ENCODE measurements at places on chromosomes 2 and 18. TPM values are rescaled to one million over a fixed set of nuclear protein-coding genes. Genes with fewer than 3 reads are reported as not detected.

The ALK gene
- total RNA-seq, result 0.19 TPM

The ANKRD30B gene
- not detected for total RNA-seq

The SCYGR5 gene
- total RNA-seq, result not detected

The CABYR gene
- 1.4 TPM for total RNA-seq

The GCKR gene
- total RNA-seq, result not detected

The IWS1 gene
- 47.6 TPM for total RNA-seq

The SRD5A2 gene
- 0.28 TPM for total RNA-seq

The UGT1A4 gene
- total RNA-seq, result 0.09 TPM

The DHRS9 gene
- 0.85 TPM for total RNA-seq

DNA sequence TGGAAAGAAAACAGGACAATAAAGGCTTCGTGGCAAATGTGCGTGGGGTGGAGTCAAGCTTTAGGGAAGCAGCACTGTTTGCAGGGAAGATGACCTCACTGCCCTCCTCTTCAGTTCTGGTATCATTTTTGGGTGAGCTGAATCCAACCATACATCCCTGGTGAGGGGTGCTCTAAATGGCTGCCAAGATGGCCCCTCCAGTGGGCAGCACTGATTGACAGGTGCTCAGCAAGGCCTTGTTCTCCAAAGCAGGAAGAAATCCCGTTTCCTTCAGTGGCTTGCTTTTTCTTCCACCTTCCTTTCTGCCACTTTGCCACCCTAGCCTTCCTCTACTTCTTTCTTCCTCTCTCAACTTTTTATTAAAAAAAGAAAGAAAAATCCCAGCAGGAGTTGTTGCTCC lies 132.8 kb upstream of the SP5 start:
- H3K4me1 ChIP-seq, result no peaks in the 10 kb centered on the region
- no peaks in the 10 kb centered on the region for H3K36me3 ChIP-seq
- DNase-seq, result no peak
- no peaks in the 10 kb centered on the region for H3K27me3 ChIP-seq
- H3K4me3 ChIP-seq, result no peak overlapping the region

DNA sequence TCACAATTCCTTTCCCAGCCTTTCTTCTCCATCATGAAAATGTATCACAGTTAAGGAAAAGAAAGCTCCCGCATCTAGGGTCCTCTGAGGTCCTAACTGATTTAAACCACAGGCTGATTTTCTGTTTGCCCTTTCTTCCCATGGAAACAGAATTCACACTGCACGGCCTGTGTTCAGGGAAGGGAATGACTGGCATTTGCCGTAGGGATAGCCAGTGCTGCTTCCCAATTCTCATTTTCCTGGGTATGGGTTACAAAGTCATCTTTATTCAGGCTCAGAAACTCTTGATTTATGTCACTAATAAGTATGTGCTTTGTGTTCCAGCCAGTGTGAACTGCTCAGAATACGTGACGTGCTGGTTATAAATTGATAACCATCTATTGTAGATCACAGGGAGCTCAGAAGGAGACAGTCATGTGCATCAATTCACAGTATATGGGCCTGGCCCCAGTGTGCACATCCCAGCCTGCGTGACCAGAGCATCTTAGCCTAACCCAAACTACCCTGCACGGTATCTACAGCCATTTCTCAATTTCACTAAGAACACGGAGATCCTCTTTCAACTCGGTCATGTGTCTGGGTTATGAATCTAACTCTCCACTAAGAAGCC lies 163.3 kb downstream of the LRRC30 start:
- DNase-seq, result no peak
- no peaks in the 10 kb centered on the region for H3K27me3 ChIP-seq
- H3K27ac ChIP-seq, result no peak overlapping the region
- no peak overlapping the region for H3K4me3 ChIP-seq

DNA sequence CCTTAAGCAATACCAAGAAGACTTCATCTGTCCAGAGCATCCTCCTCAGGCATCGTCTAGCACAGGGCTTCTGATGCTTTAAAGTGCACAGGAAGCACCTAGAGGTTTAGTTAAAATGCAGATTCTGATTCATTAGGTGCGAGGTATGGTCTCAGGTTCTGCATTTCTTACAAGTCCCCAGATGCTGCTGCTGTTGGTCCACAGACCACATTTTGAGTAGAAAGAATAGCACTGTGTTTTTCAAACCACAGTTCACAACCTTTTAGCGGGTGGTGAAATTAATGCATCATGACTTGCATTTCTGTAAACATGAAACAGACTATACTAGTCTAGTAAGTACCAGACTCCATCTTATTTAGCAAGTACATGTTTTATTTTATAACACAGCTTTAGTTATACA lies 134.6 kb downstream of the TMEFF2 start:
- no peaks in the 10 kb centered on the region for H3K27me3 ChIP-seq
- no peaks in the 10 kb centered on the region for H3K4me1 ChIP-seq
- H3K36me3 ChIP-seq, result no peaks in the 10 kb centered on the region
- H3K27ac ChIP-seq, result no peak overlapping the region
- H3K4me3 ChIP-seq, result no peak overlapping the region

DNA sequence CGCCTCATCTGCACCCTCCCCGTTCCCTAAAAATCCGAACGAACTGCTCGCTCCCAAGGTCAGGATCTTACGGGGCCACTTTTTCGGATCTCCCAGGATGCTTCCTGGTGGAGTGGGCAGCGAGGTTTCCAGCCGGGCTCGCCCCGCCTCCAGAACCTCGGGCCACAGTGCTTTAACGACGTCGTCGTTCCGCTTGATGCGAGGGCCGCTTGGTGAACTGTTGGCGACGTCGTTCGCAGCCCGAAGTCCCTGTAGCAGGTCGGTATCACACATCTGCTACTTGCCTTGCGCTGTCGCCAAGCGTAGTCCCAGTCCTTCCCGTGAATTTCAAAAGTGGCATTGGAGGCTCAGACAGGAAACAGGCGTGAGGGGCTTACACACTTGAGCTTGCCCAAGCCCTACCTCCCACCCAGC lies 15.3 kb downstream of the EVX2 start:
- H3K4me3 ChIP-seq, result no peak overlapping the region
- no peaks in the 10 kb centered on the region for H3K36me3 ChIP-seq
- no peak for DNase-seq
- peaks cover 57% of the 10 kb centered on the region for H3K27me3 ChIP-seq

GRCh38 chr2:190311893-190312634 lies 7.6 kb downstream of the HIBCH start:
- H3K4me1 ChIP-seq, result no peaks in the 10 kb centered on the region
- no peak overlapping the region for H3K4me3 ChIP-seq
- no peak for DNase-seq
- no peak overlapping the region for H3K27ac ChIP-seq
- H3K36me3 ChIP-seq, result peaks cover 4% of the 10 kb centered on the region

- H3K36me3 ChIP-seq, result no peaks in the 10 kb centered on the region
- H3K4me1 ChIP-seq, result no peaks in the 10 kb centered on the region
- H3K4me3 ChIP-seq, result no peak overlapping the region
- no peak for DNase-seq
- no peak overlapping the region for H3K27ac ChIP-seq
- H3K27me3 ChIP-seq, result no peaks in the 10 kb centered on the region
Observed at GRCh38 chr2:159635006-159635789, 18.9 kb upstream of the BAZ2B start.

DNA sequence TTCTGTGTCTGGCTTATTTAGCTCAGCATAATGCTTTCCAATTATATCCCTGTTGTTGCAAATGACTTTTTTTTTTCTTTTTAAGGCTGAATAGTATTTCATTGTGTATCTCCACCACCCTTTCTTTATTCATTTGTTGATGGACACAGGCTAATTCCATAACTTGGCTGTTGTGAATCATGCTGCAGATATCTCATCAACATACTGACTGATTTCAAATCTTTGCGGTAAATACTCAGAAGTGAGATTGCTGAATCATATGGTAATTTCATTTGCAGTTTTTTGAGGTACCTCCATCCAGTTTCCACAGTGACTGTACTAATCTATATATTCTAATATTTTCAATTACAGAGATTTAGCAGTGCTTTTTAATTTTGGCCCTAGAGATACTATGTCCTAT lies 266.2 kb downstream of the TMX3 start:
- H3K4me1 ChIP-seq, result no peaks in the 10 kb centered on the region
- no peak for DNase-seq
- H3K27me3 ChIP-seq, result no peaks in the 10 kb centered on the region

DNA sequence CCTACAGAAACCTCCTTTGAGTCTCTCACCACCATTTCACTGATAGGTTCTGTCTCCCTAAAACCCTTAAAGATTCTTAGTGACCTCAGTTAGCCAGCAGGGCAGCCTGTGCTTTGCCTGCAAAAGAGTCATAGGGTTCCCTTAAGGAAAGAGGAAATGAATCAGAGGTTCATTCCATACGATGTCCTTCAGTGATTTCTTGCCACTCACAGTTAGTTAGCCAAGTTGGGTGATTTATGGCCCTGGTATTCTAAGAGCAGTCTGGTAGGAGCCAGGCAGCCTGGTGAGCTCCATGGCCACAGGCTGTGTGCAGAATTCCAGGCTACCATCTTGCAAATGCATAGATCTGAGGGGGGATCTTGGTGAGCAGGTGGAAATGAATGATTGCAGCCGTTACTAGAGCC lies 18.7 kb upstream of the CCBE1 start:
- H3K36me3 ChIP-seq, result no peaks in the 10 kb centered on the region
- no peak for DNase-seq
- no peak overlapping the region for H3K4me3 ChIP-seq
- H3K27me3 ChIP-seq, result peaks cover 3% of the 10 kb centered on the region

DNA sequence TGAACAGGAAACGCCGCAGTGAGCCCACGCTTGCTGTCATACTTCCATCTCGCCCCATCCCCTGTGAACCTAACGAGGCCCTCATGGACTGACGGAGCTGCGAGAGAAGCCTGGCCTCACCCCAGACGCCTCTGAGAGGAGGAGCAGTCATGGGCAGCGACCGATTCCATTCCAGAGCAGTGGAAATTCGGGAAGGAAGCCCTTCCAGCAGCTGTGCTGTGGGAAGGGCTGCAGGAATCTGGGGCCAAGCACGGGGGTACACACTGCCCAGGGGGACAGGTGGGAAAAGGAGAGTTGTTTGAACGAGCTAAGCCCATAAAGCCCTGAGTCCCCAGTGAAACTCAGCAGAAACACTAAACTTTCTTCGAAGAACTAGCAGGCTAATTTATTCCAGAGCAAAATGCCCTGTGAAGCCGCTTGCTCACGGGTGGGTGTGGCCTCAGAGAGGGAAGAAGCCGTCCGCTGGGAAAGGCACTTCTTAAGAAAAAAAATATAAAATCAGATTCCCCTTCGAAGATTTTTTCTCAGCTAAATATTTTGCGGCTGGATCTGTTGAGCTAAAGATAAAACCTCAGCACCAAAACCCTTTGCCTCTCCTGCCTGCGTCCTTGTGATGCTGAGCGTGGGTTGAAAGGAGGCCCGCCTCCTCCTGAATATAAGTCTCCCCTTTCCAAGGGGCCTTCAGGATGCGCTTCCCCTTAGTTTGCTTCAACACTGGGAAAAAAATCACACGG lies 38.2 kb downstream of the ANKMY1 start:
- H3K4me1 ChIP-seq, result no peaks in the 10 kb centered on the region
- H3K36me3 ChIP-seq, result peaks cover 16% of the 10 kb centered on the region
- peaks cover 20% of the 10 kb centered on the region for H3K27me3 ChIP-seq
- H3K27ac ChIP-seq, result no peak overlapping the region
- DNase-seq, result no peak

GRCh38 chr2:206420721-206421120 lies 22.6 kb upstream of the ADAM23 start:
- H3K4me3 ChIP-seq, result no peak overlapping the region
- DNase-seq, result no peak
- no peaks in the 10 kb centered on the region for H3K4me1 ChIP-seq
- H3K27me3 ChIP-seq, result no peaks in the 10 kb centered on the region
- no peak overlapping the region for H3K27ac ChIP-seq

- no peak overlapping the region for H3K4me3 ChIP-seq
- H3K27ac ChIP-seq, result no peak overlapping the region
- no peaks in the 10 kb centered on the region for H3K27me3 ChIP-seq
- no peaks in the 10 kb centered on the region for H3K4me1 ChIP-seq
Observed at GRCh38 chr2:112791693-112792230, 7.5 kb upstream of the IL1A start.

DNA sequence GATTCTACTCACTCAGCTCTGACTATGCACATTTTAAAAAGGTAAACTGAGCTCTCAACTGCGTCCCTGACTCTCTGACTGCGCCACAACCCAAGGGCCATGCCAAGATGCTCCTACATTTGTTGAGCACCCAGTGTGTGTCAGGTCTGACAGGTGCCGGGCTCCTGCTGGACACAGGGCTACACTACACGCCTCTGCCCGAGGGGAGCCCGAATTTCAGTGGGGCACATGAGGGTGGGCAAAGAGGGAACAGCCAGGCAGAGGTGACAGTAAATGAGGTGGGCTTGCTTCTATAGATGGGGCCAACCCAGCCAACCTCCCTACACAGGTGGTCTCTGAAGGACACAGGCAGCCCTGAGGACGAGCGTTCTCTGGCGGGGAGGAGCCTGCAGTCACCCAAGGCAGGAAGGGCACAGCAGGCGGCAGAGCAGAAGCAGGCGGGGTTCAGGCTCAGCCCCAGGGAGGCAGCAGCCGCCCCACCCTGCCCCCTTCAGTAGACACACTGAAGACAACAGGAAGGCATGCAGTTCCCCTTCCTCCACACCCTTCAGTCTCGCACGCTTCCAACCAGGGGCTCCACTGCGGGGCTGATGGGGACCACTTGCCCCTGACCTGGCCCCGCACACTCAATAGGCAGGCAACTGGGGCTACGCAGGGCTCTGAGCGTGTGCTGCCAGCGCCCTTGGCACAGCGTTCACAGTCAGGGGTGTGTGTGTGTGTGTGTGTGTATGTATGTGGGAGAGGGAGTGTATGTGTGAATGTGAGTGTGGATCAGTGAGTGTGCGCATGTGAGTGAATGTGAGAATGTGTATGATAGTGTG lies 98.4 kb downstream of the UXS1 start:
- H3K36me3 ChIP-seq, result peaks cover 7% of the 10 kb centered on the region
- H3K27ac ChIP-seq, result peak overlapping the region; percentile 97
- no peaks in the 10 kb centered on the region for H3K27me3 ChIP-seq
- H3K4me1 ChIP-seq, result peaks cover 34% of the 10 kb centered on the region
- peak; percentile 94 for DNase-seq
- peak overlapping the region; percentile 28 for H3K4me3 ChIP-seq

DNA sequence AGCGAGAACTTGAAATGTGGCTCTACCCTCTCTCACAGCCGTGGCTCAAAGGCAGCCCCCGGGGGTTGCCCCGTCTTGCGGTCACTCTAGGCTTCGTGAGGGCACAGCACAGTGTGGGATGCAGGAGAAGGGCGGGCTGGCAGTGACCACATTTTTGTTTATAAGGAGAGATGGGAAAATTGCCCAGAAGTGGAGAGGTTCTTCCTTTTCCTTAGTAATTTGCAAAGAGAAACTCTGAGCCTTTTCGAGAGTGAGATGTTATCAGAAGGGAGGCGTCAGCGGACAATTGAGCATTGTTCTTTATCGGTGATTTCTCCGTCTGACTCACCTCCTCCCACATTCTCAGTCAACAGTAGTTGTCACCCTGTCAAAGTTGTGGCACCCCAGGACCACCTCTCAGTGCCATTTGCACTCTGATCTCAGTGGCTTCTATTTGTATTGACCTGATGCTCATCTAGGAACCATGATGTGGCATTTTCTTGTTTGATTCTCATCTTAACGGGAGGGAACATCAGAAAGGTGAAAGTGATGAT lies 89.6 kb downstream of the ACAA2 start:
- H3K36me3 ChIP-seq, result no peaks in the 10 kb centered on the region
- DNase-seq, result no peak
- no peak overlapping the region for H3K4me3 ChIP-seq
- H3K4me1 ChIP-seq, result no peaks in the 10 kb centered on the region
